Forelimb muscle (tissue), 1 donor: ENCODE measurements at places on chromosomes 16 and 17.

GRCh38 chr16:59260892-59261291 is 526.8 kb upstream of the GOT2 start:
- no peak for DNase-seq

DNA sequence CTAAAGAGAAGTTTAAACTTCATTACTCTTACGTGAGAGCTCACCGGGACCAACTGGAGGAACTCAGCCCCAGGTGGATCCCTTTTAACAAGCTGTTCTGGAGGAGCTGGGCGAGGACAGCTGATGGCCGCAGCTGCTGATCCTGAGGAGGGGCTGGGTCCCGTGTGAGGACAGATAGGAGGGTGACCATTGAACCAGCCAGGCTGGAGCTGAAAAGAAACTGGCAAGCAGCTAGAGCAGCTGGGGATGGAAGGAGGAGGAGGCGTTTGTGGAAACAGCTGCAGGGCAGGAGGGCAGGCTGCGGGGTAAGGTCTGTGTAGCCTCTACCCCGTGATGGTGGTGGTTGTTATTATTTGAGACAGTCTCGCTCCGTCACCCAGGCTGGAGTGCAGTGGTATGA is 119.5 kb downstream of the AATF start:
- DNase-seq = no peak

- DNase-seq = no peak
Observed at GRCh38 chr16:58046936-58047335, 21.4 kb downstream of the MMP15 start.

DNA sequence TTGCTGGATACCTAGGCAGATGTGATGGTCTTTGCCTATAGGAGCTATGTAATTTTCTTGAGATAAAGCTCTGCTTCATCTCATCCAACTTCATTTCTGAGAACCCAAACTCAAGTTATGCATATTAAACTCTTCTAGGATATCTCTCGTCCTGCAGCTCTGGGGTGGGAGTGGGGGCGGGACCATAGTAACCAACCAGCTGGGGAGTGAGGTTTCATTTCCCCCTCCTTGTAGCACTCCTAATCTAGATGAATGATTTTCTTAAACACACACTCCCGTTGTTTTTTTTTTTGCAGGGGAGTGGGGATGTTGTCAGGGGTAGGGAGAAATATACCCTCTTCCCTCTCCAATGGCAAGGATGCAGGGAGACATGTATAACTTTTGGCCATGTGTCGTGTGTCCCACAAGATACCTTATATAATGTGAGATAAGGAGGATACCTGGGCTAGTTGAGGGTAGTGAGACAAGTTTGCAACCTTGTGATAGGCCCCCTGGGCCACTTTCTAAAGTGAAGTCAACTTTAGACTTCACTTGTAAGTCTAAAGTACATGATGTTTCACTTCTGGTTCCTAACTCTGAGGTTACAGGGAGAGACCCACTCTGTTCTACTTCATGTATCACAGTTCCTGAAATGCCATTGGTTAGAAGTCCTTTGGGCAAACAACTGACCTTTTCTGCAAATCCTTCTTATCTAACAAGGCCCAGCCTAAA is 10.5 kb upstream of the HEATR6 start:
- DNase-seq = no peak

- no peak for DNase-seq
Observed at GRCh38 chr17:77609553-77610517, 348.7 kb upstream of the TNRC6C start.

DNA sequence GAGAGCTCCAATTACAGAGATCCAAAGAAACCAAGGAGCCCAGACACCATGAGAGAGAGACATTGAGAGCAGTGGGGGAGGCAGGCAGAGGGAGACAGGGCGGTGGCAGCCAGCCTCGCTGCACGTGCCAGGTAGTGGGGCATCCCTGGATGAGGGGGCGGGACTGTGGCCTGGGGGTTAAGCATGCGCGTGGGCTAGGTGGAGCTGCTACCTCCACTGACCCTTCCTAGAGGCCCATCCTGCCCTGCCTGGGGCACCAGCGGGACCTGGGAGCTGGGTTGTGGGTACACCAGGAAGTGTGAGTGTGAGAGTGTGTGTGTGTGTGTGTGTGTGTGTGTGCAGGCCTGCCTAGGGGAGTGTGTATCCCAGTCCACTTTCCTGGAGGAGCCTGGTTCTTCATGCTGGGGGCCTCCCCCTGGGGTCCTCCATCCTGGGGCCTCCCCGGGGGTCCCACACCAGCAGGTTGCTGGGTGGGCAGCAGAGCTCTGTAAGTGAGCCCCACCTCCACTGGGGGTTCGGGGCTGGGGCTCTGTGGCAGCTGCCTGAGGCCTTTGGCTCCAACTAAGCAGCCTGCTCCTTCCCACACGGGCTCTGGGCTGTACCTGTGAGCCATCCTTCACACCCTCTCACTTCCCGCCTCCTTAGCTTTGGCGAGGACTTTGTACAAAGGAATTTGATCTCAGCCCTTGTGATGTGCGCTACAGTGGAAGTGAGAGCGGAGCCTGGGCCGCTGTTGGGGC is 127.4 kb downstream of the IRF8 start:
- DNase-seq = no peak

GRCh38 chr16:24989494-24989893 is 25.7 kb downstream of the ARHGAP17 start:
- DNase-seq = no peak

GRCh38 chr17:5943982-5944381 is 126.2 kb upstream of the WSCD1 start:
- DNase-seq = no peak

DNA sequence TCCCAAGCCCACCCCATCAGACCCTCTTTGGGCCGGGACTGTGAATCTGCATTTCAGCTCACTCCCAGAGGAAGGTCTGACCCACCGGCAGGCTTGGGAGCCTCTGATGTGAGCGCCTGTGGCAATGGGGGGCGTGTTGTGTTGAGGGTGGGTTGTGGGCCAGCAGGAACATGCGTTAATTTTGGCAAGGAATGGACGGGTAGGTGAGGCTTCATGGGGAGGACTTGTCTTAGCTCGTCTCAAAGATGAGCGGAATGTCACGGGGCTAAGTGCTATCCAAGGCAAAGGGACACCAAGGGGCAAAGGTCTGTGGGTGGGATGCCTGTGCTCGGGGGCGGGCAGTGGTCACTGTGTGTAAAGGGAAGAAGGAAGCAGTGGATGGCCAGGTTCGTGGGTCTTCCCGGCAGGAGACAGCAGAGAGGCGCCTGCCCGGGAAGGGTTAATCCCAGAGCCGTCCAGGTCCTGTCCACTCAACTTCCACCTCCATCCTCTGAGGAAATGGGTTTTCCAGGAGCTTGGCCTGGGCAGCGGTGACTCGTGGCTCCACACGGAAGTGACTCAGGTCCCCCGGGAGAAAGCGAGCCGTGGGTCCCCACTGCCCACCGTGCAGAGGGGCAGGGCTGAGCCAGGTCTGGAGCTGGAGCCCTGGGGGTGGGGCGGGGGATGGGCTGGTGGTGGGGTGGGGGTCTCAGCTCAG is 17.4 kb downstream of the ADGRG1 start:
- no peak for DNase-seq

DNA sequence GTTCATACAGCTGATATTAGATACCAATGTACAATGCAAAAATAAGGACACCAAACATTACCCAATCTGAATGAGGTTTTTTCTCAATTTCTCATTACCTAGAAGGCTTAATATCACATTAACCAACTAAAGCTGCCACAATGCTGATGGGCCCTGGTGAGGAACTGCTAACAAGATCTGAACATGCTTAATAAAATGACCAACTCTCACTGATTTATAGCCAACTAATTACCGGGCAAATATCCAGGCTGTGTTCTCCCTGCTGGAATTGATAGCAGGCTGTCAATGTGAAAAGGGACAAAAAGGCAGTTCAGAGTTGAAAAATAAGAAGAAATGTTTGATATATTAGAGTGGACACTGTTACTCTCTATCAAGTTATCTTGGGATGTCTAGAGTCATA is 124.6 kb downstream of the TOX3 start:
- DNase-seq = no peak

DNA sequence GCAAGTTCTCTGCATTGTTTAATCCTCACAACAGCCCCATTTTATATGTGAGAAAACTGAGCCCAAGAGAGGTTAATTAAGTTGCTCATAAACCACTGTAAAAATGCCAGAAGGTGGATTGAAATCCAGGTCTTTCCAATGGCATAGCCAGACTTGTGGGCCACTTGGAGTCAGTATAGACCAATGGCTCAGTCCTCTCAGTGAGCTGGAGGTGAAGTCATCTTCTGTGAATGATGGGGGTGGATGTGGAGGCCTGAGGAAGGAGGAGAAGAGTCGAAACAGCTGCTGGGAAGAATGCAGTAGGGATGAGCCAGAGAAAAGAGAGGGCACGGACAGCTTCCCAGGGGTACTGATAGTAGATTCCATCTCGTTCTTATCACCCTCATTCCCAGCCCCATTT is 213.4 kb downstream of the SOX9 start:
- DNase-seq = no peak

GRCh38 chr17:39604911-39605491 is 2.7 kb downstream of the NEUROD2 start:
- DNase-seq = no peak

DNA sequence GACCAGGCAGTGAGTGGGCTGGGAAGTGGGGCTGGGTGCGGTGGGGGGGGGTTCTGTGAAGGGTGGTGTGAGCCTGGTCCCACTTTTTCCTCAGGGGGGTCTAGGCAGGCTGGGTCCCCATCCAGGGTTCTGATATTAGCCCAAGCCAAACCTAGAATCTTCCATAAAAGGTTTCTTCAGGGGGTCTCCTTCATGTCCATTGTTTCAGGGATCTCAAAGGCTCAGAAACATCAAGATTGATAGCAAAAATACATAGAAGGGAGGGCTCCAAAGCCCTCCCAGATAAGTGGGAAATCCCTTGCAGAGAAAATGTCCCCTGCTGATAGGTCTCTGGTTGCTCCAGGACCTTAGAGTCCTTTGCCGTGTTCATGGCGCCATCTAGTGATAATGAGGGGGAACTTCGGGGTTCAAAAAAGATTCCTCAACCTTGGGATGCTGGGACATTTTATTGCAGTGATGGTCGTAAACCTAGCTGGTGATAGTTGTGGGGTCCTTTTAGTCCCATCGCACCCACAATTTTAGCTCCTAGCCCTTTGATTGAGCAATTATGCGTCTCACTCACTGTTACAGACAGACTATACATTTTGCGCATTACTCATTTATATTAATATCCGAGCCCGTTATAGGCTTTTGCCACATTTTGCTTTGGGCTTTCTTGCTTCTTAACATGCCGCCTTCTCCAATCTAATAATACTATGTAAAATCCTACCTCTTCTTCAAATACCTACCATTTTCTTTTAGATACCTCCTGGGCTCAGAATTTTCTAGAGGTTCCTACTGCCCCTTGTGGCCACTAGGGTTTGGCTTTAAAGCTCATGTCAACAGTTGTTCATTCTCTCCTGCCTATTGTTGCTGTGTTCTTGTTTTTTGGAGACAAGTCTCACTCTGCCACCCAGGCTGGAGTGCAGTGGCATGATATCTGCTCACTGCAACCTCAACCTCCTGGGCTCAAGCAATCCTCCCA is 35.1 kb downstream of the IGF2BP1 start:
- peak; percentile 43 for DNase-seq

- no peak for DNase-seq
Observed at GRCh38 chr17:77180503-77181357, 40.0 kb downstream of the SEC14L1 start.

- DNase-seq = no peak
Observed at GRCh38 chr16:49596648-49597291, 223.2 kb downstream of the C16orf78 start.

GRCh38 chr17:39335704-39336223 is 65.7 kb downstream of the FBXL20 start:
- DNase-seq = no peak

DNA sequence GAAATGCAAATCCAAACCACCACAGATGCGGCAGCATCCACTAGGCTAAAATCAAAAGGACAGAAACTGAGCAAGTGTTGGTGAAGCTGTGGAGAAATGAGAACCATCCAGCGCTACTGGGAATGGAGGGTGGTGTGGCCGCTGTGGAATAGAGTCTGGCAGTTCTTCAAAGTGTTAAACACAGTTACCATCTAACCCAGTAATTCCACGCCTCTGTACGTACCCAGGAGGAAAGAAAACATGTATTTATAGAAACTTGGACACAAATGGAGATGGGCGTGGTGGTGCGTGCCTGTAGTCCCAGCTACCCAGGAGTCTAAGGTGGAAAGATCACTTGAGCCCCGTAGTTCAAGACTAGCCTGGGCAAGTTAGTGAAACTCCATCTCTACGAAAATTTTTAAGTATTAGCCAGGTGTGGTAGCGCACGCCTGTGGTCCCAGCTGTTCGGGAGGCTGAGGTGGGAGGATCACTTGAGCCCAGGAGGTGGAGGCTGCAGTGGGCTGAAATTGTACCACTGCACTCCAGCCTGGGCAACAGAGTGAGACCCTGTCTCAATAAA is 11.6 kb downstream of the SLC25A10 start:
- DNase-seq = no peak

DNA sequence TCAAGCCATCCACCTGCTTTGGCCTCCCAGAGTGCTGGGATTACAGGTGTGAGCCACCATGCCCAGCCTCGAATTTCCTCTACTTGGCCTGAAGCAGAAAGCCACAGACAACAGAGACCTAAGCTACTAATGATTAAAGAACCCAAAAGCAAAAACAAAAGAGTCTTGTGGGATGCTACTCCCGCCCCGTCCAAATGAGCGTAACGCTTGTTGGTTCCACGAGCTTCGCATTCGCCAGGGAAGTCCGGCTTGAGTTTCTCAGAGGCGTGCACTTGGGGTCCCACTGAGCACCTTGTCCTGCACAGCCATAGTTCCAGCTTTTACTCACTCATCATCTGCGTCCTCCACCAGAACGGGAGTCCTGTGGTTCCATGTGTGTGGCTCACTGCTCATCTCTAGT is 16.0 kb downstream of the CEP295NL start:
- DNase-seq = no peak

GRCh38 chr16:87192452-87193073 is 124.6 kb downstream of the C16orf95 start:
- no peak for DNase-seq

- no peak for DNase-seq
Observed at GRCh38 chr17:81074875-81075274, 39.9 kb downstream of the BAIAP2 start.

GRCh38 chr16:58656899-58657298 is 27.3 kb upstream of the CNOT1 start:
- no peak for DNase-seq

GRCh38 chr17:3754458-3755334 is 31.0 kb downstream of the HASPIN start:
- DNase-seq = no peak

GRCh38 chr17:47686664-47687327 is 7.2 kb upstream of the TBKBP1 start:
- no peak for DNase-seq

- peak; percentile 13 for DNase-seq
Observed at GRCh38 chr17:79087428-79088143, 13.0 kb downstream of the ENGASE start.

GRCh38 chr17:59154721-59155438 is at the start of gene SKA2:
Gene SKA2 (minus strand): TSS chr17:59155186. CDS start chr17:59155163, 23 bp downstream.
- peak; percentile 55 for DNase-seq
